HepG2 (cell line): ENCODE measurements at places on chromosomes 1 and 21. TPM values are rescaled to one million over a fixed set of nuclear protein-coding genes. Genes with fewer than 3 reads are reported as not detected.

DNA sequence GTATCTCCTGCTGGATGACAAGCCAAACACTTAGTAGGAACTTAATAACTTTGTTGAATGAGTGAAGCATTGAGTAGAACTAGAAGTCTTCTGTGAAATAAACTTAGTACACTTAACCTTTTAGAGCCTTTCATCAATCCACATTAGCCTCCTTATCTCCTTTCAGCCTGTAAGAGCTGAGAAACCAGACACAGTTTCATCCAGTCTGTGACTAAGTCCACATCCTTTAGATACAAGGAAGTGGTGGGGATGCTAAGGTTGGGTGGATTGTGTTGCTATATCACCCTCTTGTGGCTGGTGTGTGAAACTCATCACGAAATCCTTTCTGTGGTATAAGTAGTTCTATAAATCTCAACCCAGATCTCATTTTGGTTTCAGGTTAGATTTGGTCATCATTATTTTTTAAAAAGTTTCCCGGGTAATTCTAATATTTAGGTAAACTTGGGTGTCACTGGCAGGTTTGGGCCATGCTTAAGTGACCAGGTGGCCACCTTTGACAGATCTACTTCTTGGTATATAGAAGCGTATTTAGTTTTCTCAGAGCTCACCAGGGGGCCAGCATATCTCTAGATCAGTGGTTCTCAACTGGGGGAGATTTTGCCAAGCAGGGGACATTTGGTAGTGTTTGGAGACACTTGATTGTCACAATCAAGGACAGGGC lies 27.8 kb upstream of the CD84 start:
- DNase-seq = peak; percentile 63

DNA sequence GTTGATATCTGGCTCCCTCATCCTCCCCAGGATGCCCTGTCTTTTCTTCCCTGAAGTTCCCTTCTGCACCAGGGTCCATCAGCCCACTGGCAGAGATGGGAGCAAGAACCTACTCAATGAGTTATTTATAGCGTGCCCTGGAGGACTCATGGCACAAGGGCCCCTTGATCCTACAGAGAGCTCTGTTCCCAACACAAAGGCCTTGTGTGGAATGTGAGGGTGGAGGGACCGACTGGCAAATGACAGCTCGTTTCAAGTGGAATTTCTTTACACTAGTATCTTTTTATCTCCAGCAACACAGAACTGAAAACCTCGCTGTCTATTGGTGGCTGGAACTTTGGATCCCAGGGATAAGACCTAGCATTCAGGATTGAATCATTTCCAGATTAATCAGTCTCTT lies 22.4 kb downstream of the CHI3L2 start:
- DNase-seq = peak; percentile 76

- DNase-seq = no peak
Measured at GRCh38 chr1:218525031-218525430, 179.9 kb downstream of the TGFB2 start.

DNA sequence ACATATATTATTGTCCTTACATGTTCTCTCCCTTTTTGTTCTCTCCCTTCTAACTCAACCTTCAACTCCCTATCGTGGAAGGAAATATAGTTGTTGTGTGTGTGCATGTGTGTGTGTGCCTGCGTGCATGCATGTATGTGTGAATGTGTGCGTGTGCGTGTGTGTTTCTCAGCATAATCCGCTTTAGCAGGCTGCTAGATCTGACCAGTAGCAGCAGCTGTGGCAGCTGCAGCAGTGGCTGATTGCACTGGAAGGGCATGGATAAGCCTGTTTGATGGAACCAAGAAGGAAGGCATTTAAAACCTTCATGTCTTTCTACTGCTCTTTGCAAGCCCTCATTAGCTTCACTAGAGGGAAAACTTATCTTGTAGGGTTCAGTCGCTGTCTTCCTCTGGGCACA lies 65.6 kb upstream of the IRF2BP2 start:
- no peak for DNase-seq

The APOBEC4 gene
- total RNA-seq = not detected in 2 replicates

- no peak for DNase-seq
Measured at GRCh38 chr1:162248854-162249535, 127.7 kb downstream of the SPATA46 start.

The NEK2 gene
- total RNA-seq = 40.8 and 57.5 TPM in 2 replicates

The NPHS2 gene
- total RNA-seq = not detected in 2 replicates

DNA sequence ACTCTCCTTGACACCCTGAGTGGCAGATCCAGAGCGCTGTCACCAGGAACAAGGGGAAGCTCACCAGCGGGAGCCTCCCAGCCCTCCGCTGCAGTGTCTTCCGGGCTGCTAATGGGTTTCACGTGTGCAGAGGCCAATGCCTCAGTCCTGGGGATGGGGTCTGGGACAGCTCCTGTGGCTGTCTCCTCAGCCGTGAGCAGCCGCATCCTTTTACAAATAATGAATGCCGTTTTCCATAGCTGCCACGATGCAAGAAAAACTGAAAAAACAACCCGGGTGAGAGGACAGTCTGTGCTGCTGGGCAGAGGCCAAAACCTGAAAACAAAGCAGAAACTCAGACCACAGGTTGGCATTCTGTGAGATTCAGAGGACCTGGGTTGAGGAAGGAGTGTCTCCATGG lies 212.2 kb upstream of the RAB4A start:
- no peak for DNase-seq
